Activated naive CD4-positive, alpha-beta T cell (primary cell): ENCODE measurements at places on chromosomes 16 and 17.

- no peak for DNase-seq
These were observed 99.6 kb downstream of the CA4 start for GRCh38 chr17:60249290-60249826.

- no peak for DNase-seq
These were observed 314.5 kb downstream of the SEC14L1 start for GRCh38 chr17:77455111-77455890.

- DNase-seq = no peak
These were observed 11.6 kb upstream of the SEPHS2 start for GRCh38 chr16:30457256-30457655.

- DNase-seq = no peak
These were observed 50.5 kb upstream of the AMZ2 start for GRCh38 chr17:68197091-68197996.

- DNase-seq = no peak
These were observed 11.8 kb downstream of the LASP1 start for GRCh38 chr17:38881600-38882191.

GRCh38 chr16:1785846-1786170 is 3.0 kb downstream of the NUBP2 start:
- no peak for DNase-seq

DNA sequence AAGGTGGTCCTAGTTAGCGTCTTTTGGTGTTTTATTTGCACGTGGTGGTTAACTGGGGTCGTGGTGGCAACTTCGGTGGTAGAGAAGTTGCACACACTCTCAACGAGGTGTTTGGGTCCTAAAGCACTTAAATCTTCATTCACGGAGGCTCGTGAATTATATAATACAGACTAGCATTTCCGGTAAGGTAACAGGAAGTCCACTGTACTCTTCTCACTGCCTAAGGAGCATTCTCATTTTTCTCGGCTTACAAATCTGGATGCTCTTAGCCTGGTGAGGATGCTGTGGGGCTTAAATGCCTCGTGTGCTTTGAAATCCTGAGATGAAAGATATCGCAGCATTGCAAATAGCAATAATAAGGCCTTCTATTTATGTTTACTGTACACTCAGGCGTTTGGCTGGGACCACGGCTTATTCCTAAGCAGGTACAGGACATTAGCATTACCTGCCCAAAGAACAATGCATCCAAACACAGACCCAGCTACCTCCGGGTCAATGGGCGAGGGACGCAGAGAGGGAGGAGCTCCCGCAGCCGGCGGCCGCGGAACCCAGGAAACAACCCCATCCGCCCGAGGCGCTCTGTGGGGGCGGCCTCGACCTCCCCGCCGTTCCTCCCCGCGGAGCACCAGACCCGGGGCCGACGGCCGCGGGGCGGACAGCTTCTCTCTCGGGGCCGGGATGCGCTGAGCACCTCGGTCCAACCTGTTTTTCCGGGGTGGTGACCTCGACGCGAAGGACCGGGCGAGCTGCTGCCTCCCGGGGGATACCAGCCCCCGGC is 856 bp downstream of the DNAJA2 start:
- DNase-seq = peak; percentile 27

GRCh38 chr17:72412650-72413076 is 291.8 kb downstream of the SOX9 start:
- DNase-seq = no peak

DNA sequence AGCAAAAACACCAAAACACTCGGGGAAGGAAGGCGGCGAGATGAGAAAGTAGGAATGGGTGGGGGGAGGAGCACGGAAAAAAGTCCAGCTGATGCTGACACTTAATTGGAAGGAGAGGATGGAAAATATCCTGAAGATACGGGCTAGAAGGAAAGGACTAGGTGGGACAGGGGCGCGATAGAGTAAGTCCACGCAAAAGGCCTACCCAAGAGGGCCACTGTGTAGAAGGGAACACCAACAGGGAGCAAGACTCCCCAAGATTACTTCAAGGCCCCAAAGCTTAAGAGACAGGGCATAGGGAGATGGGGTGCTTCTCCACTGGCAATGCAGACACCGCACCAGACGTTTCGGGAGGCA is 736 bp downstream of the APPBP2 start:
- DNase-seq = no peak

DNA sequence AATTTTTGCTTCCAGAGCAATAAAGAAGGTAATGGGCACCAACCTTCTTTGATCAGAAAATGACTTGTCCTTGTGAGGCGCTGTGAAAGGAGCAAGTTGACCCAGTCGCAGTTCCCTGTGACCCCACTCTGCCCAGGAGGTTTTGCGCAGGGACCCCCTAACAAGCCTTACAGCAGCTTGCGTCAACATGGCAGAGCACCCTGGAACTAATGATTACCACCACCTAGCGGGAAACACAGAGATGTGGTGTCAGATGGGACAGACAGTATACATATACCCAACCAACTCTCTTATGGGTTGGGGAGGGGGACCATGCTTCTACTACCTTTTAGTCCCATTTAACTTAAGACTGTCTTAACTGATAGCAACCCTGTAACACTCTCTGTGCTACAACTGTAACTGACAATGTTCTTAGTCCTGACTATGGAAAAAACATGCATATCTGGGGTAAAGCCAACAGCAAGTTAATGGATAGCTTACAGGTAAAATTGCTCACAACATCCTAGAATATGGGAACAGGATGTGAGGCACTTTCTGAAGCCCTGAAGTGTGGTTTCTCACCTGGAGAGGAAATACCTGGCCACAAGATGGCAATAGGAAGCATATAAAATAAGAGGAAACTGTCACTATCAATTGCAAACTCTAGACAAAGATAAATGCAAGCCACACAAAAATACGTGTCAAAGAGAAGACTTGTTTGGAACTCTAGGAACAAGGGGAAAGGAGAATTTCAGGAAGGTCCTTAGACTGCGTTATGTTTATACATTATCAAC is 3.0 kb downstream of the KARS1 start:
- no peak for DNase-seq

DNA sequence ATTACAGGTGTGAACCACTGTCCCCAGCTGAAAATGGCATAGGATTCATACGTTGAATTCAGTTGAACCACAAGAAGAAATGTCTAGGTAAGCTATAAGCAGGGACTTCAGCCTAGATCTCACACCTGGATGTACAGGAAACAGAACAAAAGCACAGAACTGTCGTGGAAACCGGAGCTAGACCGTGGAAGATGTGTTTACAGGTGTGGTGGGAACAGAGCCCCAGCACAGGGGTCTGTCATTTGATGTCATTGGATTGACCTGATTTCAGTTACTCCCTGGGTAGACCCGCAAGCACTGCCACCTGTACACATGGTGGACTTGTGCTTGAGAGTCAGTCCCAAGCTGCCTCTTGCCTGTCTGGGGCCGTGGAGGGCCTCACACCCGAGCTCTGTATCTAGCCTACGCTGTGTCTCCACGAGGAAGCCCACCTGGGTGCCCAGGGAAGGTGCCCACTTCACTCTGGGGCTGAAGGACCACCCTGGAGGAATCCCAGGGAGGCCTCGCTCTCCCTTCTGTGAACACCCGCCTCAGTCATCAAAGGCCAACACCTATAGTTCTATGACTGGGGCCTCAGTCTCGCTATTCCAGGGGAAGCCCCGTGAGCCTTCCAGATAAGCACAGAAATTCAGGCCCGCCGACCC is 32.2 kb upstream of the MLKL start:
- DNase-seq = no peak

DNA sequence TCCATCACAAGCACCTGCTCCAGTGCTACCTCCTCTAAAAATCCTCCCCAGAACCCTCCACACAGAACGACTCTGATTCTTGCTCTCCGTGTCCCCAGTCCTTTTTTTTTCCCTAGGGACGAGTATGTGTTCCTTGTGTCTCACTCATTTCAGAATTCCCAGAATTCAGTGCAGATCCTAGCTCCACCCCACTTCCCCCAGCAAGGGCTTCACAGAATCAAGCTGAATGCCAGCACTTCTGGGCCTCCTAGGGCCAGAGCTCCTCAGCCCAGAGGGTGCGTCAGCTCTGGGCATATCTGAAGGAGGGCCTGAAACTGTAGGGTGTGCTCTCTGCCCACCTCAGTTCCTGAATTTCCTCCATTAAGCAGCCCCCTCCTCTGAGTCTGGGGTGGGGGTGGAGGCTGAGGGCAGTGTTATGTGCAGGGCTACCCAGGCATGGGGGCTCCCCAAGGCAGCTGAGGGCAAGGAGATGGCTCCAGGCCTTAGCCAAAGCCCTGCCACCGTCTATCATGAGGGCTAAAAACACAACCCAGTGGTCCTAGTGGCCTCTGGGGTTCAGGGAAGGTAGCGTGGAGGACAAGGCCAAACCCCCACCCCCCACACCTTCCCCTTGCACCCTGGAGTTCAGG is 6.5 kb downstream of the UNC119 start:
- no peak for DNase-seq

DNA sequence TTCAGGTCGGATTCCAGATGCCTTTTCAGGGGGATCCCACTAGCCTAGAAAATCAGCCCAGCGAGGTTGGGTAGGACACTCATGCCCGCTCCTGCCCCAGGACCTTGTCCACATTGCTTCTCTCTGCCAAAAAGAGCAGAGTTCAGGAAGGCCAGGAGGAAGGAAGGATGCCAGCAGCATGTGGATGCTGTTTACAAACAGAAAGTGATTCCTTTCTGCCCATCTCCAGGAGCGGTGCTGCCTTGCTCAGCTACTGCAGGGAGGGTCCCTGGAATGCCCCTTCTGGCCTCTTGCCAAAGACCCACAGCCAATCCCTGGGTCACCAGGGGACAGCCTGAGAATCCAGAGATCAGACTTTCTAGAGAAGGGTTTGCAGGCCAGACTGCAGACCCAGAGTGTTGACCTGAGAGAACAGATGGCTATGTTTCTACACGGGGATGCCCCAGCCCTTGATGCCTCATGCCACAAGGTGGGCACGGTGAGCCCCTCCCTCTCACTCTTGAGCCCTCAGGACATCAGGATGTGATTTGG is 32.3 kb upstream of the EMP2 start:
- no peak for DNase-seq

GRCh38 chr17:44351961-44352827 is 7.1 kb downstream of the GRN start:
- DNase-seq = no peak

GRCh38 chr17:44518032-44518431 is 14.8 kb upstream of the GPATCH8 start:
- DNase-seq = no peak

GRCh38 chr16:59087641-59088040 is 353.5 kb upstream of the GOT2 start:
- no peak for DNase-seq

DNA sequence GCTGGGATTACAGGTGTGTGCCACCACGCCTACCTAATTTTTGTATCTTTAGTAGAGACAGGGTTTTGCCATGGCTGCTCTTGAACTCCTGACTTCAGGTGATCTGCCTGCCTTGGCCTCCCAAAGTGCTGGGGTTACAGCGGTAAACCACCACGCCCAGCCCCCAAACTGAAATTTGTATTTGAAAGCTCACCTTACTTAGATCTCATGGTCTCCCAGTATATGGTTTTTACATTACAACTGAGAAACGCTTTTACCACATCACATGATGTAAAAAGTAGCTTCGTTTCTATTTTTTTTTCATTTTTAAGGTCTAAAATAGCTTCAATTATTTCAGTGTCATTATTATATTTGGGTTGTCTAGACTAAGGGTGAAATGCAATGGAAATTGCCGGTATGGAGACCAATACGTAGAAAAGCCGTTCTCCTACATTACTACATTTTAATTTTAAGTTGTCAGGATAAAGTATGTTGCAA is 93.3 kb downstream of the BCAS3 start:
- no peak for DNase-seq

DNA sequence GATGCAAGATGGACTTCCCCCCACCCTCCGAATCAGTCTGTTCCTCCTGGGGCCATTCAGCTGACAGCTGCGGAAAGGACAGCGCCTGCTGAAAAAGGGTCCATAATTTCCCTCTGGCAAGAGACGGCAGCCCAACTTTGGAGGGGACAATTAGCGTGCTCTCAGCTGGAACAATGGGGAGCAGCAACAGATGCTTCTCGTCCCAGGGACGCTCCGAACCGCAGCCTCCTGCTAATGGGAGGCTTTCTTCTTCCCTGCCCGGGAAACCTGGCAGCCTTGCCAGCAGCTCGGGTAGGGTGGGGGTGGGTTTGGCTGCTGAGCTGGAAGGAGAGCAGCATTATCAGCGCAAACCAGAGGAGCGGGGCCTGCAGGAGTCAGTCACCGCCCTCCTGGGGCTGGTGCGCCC is 500.0 kb upstream of the SALL1 start:
- DNase-seq = no peak

DNA sequence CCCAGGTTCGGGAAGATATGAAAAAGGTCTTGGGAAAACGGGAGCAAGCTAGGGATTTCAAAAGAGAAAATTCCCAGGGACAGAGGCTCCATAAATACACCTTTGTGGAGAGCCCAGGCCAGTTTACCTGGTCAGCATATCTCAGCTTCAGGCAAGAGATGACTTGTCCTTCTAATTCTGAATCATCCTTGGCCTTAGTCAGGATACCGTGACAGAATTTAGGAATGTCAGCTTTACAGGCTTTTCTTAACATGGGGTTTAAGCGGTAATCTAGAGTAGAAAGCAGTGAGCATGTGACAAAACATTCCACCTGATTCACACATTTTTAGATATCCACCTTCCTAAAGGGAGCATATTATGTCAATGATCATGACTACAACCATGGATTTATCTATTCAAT is 41.1 kb upstream of the CLEC18B start:
- no peak for DNase-seq

- peak; percentile 49 for DNase-seq
These were observed 7.3 kb downstream of the ABI3 start for GRCh38 chr17:49217651-49218413.

DNA sequence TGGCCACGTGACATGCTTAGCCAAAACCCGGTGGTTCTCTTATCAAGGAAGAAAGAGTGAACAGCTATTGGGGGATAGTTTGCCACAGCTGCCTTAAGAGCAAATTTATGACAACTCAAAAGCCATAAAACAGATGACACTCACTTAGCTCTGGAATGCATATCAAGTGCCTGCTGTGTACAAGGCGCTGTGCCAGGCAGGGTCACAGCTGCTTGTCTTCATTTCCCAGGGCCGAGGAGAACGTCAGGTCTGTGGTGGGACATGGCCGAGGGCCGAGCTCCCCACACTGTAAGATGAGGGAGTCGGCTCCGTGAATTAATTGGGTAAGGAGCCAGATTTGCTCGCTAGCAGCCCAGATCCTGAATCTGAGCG is 14.0 kb downstream of the EEF2K start:
- no peak for DNase-seq

GRCh38 chr16:50996166-50996829 is 154.8 kb downstream of the SALL1 start:
- DNase-seq = no peak

GRCh38 chr16:68068926-68069325 is 16.2 kb upstream of the NFATC3 start:
- DNase-seq = no peak

GRCh38 chr17:39618246-39618913 is 8.4 kb upstream of the PPP1R1B start:
- no peak for DNase-seq
